ENCODE measurements at places on chromosomes 12 and 14.

DNA sequence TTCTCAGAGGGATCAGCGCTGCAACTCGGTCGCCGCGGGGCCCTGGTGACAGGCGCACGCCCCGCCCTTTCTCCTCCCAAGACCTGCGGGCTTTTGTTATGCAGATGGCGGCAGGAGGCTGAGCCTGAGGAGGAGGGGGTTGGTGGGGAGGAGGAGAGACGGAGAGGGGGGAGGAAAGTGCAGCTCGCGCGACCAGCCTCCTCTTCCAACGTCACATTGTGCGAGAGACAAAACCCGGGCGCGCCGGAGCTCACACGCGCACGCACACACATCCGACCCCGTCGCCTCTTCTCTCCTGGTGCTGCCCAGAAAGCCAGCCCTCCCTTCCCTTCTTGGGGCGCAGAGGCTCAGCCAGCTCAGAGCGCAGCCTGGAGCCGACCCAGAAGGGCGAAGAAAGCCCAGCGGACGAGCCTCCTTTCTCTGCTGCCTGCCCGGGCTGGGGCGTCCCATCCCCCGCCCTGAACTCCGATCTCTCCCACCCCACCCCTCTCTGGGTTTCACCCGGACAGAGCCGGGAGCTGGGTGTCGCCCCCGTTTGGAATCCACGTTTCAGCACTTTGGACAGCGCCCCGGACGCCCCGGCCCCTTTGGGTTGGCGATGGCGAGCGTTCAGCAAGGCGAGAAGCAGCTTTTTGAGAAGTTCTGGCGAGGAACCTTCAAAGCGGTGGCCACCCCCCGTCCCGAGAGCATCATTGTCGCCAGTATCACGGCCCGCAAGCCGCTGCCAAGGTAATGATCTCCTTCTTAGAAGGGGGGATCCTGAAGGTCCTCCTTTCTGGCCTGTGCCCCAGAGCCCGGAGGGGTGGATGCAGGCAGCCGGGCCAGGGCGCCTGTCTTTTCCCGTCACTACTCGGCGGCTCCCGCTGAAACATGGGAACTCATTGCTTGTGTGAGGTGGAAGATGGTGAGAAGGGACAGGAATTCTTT, at the start of gene SRRM4:
SRRM4 (plus strand) TSS at position 257 of the 927 bp plus-strand sequence; CDS start at position 599, 342 bp downstream.
- DNase-seq, result no peak

DNA sequence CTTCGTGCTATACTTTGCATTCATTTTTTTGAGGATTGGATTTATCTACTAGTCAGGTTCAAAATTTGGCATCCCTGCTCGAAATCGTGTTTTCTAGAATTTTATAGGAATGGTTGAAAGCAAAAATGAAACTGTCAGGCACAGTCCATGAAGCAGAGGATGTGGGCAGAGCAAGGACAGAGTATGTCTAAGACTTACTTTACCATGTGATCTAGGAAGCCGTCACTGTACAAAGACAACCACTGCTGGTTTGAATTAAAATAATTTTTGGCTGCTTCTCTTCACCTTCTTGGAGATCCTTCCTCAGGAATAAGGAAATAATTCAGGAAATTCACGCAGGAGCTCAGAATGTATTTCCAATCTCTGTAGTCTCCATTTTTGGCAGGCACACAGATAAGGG, 31.6 kb upstream of the SGPP1 start:
- DNase-seq, result peak; percentile 11

DNA sequence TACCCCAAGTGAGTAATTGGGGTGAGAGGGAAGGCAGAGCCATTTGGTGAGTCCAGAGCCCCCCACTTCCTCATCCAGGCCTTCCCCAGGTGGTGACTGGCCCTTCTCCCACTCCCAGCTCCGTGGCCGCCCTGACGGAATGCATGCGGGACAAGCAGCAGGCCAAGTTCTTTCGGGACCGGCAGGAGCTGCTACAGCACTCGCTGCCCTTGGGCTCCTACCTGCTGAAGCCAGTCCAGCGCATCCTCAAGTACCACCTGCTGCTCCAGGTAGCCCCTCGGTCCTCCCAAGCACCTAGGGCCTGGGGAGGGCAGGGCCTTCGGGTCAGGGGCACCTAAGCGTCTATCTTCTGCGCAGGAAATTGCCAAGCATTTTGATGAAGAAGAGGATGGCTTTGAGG, 26.5 kb downstream of the PLEKHG3 start:
- no peak for DNase-seq

- no peak for DNase-seq
Measured at GRCh38 chr14:83909507-83909906, 1620.4 kb upstream of the FLRT2 start.

DNA sequence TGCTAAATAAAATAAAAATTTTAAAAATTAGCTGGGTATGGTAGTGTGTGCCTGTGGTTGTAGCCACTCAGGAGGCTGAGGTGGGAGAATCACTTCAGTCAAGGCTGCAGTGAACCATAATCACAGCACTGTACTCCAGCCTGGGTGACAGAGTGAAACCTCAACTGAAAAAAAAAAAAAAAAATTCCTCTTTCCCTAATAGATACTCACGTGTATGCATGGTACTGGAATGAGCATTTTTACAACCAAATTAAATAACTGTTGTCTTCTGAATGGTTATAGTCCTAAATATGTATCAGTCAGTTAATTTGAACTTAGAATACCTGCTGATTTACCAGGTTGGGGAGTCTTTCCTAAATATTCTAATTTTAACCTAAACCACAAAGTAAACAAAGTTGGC, 98.3 kb upstream of the ATF1 start:
- no peak for DNase-seq

GRCh38 chr12:52149182-52149641, 42.6 kb downstream of the KRT80 start:
- DNase-seq, result no peak

GRCh38 chr14:95355422-95355821, 35.7 kb upstream of the CLMN start:
- no peak for DNase-seq

- no peak for DNase-seq
Measured at GRCh38 chr14:104343690-104344640, 205.6 kb downstream of the KIF26A start.

DNA sequence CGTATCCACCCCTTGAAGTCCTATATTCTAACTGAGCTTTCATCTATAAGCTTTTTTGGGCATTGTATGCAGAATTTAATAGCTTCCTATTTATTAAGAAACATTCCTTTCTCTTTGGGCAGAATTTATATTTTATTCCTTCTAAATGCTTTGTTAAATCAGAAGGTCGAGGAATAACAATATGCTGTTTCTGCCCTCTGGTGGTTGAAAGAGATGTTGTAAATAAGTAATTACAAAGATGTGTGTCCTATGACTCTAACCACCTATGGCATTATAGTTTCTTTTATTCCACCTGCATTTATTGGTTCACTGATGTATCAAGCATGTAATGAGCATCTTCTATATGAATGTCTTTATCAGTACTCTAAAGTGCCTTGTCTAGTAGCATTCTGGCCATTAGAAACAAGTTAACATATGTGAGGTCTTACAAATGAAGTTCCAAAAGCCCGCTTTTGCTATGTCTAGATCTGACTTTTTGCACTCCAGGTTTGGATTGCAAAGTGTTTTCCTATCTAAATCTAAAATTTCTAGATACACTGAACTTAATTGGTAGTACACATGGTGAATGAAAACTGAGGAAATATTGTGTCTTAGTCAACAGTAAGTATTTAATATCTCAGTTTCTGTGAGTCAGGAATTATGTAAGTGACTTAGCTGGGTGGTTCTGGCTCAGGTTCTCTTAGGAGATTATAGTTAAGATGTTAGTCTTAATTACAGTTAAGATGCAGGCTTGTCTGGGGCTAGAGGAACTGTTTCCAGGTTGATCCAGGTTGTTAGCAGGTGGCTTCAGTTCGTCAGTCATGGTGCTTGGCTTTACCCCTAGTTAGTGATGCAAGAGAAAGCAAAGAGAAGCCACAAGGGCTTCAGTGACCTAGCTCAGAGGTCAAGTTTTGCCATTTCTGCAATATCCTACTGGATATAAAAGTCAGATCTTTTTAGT, 57.5 kb downstream of the PLEKHA5 start:
- peak; percentile 32 for DNase-seq

- peak; percentile 56 for DNase-seq
Measured at GRCh38 chr14:57323721-57324120, 55.0 kb downstream of the AP5M1 start.

- DNase-seq, result no peak
Measured at GRCh38 chr14:88016768-88017167, 11.8 kb downstream of the GPR65 start.

GRCh38 chr14:100303179-100303578, 3.1 kb downstream of the SLC25A29 start:
- no peak for DNase-seq

DNA sequence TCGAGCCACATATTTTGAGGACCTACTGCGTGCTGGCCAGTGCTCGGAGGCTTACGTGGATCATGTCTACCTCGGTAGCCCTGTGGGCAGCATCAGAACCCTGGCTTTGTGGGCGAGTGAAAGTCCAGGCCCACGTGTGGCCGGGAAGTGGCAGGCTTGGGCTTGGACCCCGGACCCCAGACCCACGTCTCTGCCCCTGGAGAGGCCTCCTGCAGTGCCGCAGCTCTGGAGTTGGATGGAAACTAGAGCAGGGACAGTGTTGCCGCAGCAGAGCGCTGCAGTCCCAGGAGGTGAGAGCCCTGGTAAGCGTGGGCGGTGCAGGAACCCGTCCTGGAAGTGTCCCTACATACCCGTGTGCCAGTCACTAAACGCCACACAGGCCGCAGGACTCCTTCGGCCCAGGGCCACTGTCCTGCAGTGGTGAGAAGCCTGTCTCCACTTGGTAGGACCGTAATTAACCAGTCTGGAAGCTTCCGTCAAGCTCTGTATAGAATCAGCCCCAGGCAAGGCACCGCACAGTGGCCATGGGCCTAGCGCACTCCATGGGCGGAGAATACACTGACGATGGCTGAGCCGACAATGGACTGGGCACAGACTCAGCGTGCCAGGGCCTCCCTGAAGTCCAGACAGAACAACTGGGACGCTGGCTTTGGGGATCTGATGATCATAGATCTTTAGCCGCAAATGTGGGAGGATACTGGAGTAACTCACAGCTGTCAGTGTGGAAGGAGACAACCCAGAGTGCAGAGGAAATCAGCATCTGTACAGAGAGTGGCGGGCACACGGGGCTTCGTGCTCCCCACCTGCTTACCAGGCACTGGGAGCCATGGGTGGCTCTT, 219.5 kb downstream of the KIF26A start:
- no peak for DNase-seq

DNA sequence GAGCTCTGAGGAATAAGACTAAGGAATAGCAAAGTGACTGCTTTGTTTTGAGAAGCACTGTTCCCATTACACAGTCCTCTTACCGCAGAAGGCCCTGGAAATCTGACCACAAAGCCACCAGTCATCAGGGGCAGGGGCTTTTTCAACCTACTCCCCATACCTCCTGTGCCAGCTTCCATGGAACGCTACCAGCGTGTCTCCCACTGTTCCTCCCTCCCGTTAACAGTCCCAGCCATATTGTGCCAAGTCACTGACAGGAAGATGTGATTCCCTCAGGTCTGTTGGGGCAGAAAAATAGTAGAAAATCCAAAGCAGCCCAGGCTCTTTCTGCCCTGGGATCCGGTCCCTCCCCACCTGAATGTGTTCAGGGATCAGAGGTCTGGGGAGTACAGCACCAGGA, 46.6 kb upstream of the VPS33A start:
- DNase-seq, result no peak

DNA sequence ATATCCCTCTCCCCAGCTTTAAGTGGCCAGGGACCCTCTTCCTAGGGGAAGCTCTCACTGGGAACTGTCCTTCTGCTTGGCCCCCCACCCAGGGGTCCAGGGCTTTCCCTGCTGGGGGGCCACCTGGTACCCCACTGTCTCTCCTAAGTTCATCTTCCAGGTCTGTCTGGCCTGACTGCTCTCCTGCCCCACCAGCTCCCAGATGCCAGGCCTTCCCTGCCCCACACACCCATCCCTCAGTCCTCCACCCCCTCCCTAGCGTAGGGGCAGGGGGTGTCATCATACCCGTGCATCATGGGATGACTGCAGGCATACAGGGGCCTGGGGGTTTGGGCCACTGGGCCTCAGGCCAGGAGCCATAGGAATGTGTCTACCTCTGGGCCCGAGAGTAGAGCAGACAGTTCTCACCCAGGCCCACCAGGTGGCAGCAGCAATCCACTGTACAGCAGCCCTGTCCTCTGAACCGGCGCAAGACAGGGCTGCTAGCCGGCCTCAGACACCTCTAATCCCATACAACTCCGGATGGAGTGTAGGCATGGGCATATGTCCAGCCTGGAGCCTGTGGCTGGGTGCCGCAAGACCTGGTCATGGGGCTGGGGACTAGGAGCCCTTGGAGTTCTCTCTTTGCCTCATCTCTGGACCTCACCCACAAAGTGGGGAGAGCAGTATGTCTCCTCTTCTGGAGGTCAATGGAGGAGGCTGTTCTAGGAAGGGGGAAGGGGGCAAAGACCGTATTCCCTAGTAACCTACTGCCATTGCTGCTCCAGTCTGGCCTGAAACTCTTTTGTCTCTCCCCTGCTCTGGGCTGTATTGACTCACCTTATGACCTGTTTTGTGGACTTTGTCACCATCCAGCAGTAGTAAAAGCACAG, 10.0 kb upstream of the SMARCD1 start:
- DNase-seq, result peak; percentile 56

DNA sequence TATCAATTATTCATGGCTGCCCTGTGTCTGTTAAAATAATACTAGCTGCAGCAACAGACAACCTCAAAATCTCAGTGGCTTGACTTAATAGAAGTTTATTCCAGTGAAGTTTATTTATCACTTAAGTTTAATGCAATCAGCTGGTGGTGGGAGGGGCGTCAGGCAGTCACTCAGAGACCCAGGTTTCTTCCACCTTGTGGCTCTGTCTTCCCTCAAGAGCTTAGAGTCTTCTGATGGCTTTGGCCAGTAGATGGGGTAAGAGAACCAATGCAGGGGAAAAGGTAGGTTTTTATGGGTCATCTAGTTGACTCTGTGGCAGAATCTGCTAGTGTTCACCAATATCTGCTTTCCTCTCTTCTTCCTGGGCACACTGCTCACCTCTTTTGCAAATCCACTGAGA, 668.9 kb downstream of the AACS start:
- DNase-seq, result no peak

DNA sequence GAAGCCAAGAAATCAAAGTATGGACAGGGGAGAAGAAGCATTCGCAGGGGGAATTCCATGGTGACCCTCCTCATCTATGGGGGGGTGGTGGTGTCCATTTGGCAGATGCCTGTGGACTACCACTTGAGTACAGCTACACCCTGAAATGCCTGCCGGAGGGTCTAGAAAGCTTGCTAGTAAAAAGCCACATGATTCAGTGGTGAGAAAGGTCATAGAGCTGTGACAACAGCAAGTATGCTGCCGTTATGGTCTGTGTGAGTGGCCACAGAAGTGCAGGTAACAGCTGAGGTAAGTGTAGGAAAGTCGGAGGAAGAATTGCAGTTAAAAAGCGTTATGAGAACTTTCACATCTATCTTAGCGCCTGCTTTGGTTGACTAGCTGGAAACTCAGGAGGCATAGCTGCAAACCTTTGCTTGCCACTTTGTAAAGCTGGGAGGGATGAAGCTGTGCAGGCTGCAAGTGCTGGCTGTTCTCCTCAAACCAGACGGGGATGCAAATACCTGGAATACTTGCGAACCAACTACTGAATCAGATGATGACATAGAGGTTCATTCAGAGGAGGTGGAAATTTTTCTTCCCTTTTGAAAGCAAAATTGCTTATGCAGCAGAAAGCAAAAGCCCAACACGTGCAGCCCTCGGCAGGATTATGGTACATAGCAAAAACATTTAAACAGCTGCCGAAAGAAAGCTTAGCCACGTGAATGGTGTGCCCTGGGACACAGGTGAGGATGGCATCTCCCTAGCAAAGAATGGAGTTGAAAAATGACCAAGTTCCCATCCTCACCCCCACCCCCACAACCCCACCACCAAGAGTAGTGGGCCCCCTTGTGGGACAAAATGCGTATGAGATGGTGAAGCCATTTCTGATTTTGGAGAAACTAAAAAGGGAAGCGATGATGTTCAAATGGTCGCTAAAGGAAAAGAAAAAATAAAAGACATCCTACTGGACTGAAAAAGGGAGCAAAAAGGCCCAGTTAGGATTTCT, 287.0 kb downstream of the RERGL start:
- DNase-seq, result no peak
